Activated CD4-positive, alpha-beta T cell treated with anti-CD3 and anti-CD28 coated beads, Interleukin-2, amount 10 ng/mL, durations not matched to agents 24 days and 14 days (primary cell): ENCODE measurements at places on chromosomes 4 and X. TPM values are rescaled to one million over a fixed set of nuclear protein-coding genes. Genes with fewer than 3 reads are reported as not detected.

SOWAHB gene
- not detected in 2 replicates for total RNA-seq

- no peak for DNase-seq
Observed at GRCh38 chrX:77918568-77918967, 8.1 kb downstream of the ATP7A start.

AR gene
- total RNA-seq: 0.05 TPM in 1 of 2 replicates, not detected in the other

TAF7L gene
- total RNA-seq: 0.19 TPM in 1 of 2 replicates, not detected in the other

UXT gene
- total RNA-seq: 174 and 194 TPM in 2 replicates

GRPEL1 gene
- total RNA-seq: 100 and 106 TPM in 2 replicates

CDX4 gene
- not detected in 2 replicates for total RNA-seq

DNA sequence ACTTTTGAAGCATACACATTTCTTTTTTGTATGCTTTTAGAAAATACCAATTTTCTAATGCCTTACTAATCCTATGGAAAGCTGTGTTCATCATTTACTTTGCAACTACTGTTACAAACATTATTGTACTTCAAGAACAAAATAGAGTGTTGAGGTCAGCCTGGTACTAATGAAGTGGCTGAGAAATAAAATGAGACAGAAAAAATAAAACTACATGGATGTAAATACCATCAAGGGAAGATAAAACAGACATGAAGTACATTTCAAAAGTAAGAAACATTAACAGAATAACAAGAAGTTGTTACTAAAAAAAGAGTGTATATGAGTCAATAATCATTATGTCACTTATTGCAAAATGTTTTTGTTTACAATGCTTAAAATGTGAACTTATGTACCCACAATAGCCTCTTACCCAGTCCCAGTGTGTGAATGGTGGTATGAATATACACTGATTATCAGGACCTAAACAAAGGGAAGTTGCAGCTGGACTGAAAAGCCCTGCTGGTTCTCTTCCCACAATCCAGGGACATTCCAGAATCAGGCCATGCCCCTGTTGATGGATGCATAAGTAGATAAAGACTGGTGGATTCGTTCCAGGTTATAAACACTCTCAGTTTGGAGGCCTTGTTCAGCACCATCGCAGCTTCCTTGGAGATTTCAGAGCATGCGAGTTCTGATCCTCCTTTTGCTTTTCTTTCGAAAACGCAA lies 2.4 kb upstream of the CSN3 start:
- no peak for DNase-seq

DNA sequence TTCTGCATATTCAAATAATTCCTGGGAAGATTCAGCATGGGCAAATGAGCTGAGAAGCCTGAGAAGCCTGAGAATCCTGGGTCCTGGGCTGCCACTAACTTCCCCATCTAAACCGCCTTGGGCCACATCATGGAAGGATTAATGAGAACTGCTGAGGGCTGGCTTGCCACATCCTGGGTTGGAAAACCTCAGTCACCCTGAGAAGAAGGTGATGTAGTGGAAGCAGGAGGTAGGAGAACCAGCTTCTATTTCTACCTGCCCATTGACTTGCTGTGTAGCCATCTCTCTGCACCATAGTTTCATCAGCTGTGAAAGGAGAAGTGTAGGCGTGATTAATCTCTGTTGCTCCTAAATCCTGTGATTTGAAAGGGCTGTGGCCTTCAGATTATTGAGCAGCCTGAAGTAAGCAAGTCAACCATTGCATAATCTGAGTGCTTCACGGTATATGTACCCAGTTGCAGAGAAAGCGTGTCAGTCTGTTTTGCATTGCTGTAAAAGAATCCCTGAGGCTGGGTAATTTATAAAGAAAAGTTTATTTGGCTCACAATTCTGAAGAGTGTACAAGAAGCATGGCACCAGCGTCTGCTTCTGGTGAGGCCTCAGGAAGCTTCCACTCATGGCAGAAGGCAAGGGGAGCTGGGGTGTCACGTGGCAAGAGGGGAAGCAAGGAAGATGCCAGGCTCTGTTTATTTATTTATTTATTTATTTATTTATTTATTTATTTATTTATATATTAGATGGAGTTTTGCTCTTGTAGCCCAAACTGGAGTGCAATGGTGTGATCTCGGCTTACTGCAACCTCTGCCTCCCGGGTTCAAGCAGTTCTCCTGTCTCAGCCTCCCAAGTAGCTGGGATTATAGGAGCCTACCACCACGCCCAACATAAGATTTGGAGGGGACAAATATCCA lies 140.9 kb upstream of the ATP6AP2 start:
- no peak for DNase-seq

PNMA6A gene
- total RNA-seq: 0.70 and 1.2 TPM in 2 replicates

- DNase-seq: no peak
Observed at GRCh38 chrX:123475068-123475724, 257.7 kb downstream of the THOC2 start.
